SW480 (cell line): ENCODE measurements at places on chromosomes 5 and 9.

- DNase-seq, result no peak
These were observed 115.2 kb downstream of the ADAMTS2 start for GRCh38 chr5:179230061-179230461.

DNA sequence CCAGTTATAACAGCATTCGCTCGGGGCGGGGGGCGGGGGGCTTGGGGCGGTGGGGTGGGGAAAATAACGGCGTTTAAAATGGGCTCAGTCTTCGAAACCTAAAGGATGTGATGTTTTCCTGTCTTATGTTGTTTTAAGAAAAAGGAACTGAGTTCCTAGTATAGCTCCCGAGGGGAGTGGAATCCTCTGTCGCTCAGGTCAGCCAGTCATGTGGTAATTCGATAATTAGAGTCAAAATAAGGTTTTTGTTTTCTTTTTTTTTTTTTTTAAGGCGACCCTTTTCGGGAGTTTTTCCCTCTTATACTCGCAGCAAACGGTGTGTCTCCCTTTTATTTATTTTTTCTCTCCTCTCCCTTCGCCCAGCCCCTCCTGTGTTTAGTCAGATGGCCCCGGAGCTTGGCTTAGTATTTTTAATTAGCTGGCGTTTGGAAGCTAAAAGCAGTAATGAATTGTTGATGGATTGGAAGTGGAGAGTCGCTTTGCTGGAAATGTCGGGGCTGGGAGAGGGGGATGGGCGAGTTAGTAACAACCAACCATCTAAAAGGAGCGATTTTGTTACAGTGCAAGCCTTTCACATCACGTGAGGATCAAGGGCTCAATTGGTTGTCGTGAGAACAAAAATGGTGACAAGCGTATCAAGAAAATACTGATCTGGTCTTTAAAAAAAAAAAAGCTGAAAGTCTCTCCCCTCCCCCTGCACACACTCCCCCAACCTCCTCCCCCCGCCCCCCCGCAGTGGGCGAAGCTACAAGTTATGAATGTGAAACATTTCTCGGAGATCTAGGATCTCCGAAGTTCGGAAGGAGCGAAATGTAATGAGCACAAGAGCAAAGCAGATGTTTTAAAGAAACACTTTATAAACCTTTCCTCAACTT lies 714 bp upstream of the ZNF608 start:
- DNase-seq, result peak; percentile 98

DNA sequence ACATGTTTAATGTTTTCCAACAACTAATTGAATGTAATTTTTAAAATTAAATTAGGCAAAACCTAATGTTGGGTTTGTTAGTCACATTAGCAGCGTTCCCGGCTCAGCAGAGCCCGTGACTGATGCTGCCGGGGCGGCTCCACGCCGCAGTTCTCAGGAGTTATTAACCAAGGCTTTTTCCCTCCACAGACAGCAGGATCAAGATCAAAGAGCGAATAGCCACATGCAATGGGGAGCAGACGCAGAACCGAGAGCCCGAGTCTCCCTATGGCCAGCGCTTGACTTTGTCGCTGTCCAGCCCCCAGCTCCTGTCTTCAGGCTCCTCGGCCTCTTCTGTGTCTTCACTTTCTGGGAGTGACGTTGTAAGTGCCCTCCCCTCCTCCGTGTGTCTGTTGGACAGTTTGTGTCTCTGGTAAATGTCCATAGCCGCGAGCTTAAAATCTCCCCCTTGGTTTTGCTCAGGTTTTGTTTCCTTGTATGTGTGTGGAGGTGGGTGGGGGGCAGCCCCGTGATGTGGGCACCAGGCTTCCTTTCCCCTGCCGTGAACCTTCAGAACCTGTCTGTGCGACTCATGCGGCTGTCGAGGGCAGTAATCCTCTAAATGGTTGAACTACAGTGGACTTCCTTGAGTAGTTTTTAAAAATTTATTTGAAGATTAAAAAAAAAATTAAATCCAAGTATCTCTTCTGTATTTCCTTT lies 37.1 kb downstream of the TENT4A start:
- DNase-seq, result no peak

DNA sequence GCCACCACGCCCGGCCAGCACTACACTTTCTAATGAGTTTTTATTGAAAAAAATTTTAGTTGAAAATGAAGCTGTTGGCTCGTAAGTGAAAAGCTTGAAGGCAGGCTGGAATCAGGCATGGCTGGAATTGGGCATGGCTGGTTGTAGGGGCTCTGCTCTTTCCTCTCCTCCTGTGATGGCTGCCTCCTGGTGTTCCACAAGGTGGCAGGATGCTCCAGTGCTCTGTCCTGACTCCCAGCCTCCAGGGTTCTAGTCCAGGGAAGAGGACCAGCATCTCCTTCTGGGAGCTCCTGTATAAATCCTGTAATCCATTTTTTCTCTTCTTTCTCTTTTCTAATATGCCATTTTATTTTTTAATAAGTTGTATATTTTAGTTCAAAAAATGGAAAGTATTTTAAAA lies 57.2 kb upstream of the DHFR start:
- peak; percentile 21 for DNase-seq

- DNase-seq, result no peak
These were observed 49.4 kb upstream of the SPATA31C2 start for GRCh38 chr9:88187631-88188030.

- DNase-seq, result no peak
These were observed 71.0 kb downstream of the C5orf15 start for GRCh38 chr5:133897431-133897830.

DNA sequence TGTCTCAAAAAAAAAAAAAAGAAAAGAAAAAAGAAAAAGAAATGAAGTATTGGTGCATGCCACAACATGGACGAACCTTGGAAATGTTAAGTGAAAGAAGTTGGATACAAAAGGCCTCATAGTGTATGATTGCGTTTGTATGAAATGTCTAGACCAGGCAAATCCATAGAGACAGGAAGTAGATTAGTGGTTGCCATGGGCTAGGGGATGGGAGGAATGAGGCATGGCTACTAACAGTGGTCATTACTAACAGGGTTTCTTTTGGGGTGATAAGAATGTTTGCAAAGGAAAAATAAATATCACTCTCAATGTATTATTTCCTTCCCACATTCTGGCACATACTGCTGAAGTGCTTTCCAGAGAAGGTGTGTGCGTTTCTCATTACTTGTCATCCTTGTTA lies 44.1 kb downstream of the UGCG start:
- DNase-seq, result no peak

GRCh38 chr5:14136228-14136627 lies 6.9 kb upstream of the TRIO start:
- no peak for DNase-seq

DNA sequence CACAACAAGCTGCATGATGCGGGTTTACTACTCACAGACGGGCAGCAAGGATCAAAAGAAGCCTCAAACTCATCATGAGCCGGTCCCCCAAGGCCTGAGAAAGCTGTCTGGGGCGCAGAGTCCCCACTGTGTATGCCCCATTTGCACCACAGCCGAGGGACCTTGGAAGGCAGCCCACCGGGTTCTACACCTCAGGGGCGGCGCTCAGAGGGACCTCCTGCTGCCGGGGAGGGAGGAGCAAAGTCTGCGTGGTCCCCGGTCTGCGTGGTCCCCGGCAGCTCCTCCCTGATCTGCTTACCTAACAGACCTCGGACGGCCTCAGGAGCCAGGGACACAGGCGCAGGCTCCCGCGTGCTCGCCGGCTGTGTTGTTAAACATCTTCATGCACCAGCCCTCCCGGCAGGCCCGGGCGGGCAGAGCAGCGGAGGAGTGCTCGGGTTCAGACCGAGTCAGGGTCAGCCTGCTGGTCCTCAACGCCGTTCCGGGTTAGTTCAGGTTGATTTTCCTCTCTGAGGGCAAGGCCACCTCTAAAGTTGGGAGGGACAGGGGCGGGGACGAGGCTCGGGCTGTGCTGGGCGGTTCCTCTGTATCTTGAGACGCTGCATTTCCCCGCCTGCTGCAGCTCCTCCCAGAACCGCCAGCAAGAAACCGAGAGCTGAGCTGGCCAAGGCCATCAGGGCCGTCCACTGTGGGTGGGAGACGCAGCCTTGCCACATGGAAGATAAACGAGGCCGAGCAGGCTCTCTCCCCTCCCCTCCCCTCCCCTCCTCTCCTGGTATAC lies 74.6 kb downstream of the MRPL36 start:
- no peak for DNase-seq

GRCh38 chr5:96788112-96788749 lies 19.5 kb downstream of the ERAP1 start:
- DNase-seq, result no peak

- no peak for DNase-seq
These were observed 15.2 kb downstream of the STRBP start for GRCh38 chr9:123253204-123253603.

- no peak for DNase-seq
These were observed 892.6 kb downstream of the TAF11L14 start for GRCh38 chr5:18526792-18527405.

DNA sequence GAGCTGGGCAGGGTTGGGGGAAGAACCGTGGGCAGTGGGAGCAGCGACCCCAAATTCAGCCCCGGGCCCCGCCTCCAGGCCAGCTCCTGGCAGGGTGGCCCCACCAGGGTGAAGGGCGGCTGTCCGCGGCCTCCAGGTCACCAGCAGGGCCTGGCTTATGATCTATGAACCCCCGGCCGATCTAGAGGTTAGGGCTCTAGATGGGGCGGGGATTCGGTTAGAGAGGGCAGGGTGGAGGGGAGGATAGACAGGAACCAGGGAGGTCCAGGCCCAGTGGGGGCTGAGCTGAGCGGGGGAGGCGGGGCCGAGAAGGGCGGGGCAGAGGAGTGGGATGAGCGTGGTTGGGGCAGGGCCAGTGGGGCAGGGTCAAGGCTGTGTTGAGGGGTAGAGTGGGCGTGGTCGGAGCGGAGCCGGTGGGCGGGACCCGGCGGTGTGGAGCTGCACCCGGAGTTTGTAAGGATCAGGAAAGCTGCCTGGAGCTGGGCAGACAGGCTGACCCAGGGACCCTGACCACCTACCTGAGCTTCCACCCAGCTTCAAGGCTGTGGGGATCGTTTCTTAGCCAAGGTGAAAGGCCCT lies 29.3 kb upstream of the OBP2B start:
- DNase-seq, result peak; percentile 85
